HFFc6 (cell line): ENCODE measurements at places on chromosomes 5 and 9. TPM values are rescaled to one million over a fixed set of nuclear protein-coding genes. Genes with fewer than 3 reads are reported as not detected.

GRCh38 chr5:179609834-179610108 lies 13.7 kb downstream of the HNRNPH1 start:
- peaks cover 54% of the 10 kb centered on the region for H3K36me3 ChIP-seq
- peak overlapping the region; percentile 50 for H3K4me3 ChIP-seq
- peak overlapping the region; percentile 70 for H3K27ac ChIP-seq
- no peak for DNase-seq
- H3K27me3 ChIP-seq, result peaks cover 44% of the 10 kb centered on the region

TMEFF1 gene
- total RNA-seq, result 1.4 to 1.5 TPM (median 1.5 TPM) in 3 replicates

EIF4E1B gene
- total RNA-seq, result not detected in 2 replicates

FOXD4 gene
- total RNA-seq, result 0.34 to 0.55 TPM (median 0.51 TPM) in 3 replicates

DNA sequence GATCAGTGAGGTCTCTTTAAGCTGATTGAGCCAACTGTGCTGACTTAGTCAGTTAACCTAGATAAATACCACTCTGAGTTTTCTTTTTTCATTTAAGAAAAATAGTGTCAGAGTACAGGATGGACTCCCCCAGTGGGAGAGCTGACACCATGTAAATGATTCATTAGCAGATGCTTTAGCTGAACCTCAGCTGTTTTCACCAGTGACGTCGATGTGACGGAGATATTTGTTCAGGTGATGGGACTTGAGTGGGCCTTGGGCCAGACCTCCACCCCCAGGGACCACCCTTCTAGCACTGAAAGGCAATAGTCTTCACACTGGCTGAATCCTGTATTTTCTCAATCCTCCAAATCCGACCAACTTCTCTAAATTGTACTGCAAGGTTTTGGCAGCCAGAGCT lies 196.1 kb downstream of the GAS1 start:
- DNase-seq, result no peak
- peaks cover 32% of the 10 kb centered on the region for H3K4me1 ChIP-seq
- H3K27ac ChIP-seq, result no peak overlapping the region
- no peak overlapping the region for H3K4me3 ChIP-seq
- no peaks in the 10 kb centered on the region for H3K36me3 ChIP-seq
- peaks cover 5% of the 10 kb centered on the region for H3K27me3 ChIP-seq

SAPCD2 gene
- 7.5 to 15.0 TPM (median 11.3 TPM) in 3 replicates for total RNA-seq

PLCXD3 gene
- total RNA-seq, result 0.05 TPM in 1 of 3 replicates, not detected in the others

FOCAD gene
- 34.8 to 37.5 TPM (median 37.1 TPM) in 3 replicates for total RNA-seq

GRCh38 chr5:175724314-175725275 lies 66.7 kb downstream of the HRH2 start:
- H3K4me3 ChIP-seq, result no peak overlapping the region
- H3K4me1 ChIP-seq, result peaks cover 2% of the 10 kb centered on the region
- no peaks in the 10 kb centered on the region for H3K36me3 ChIP-seq

DNA sequence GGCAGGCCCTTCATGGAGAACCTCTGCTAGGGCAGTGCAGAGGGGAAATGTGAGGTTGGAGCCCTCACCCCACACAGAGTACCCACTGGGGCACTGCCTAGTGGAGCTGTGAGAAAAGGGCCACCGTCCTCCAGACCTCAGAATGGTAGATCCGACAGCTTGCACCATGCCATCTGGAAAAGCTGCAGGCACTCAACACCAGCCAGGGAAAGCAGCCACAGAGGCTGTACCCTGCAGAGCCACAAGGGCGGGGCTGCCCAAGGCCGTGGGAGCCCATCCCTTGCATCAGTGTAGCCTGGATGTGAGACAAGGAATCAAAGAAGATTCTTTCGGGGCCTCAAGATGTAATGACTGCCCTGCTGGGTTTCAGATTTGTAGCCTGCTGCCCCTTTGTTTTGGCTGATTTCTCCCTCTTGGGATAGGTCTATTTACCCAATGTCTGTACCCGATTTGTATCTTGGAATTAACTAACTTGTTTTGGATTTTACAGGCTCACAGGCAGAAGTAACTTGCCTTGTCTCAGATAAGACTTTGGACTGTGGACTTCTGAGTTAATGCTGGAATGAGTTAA lies 16.6 kb upstream of the ZDHHC11 start:
- no peaks in the 10 kb centered on the region for H3K27me3 ChIP-seq
- H3K27ac ChIP-seq, result no peak overlapping the region
- DNase-seq, result no peak
- no peak overlapping the region for H3K4me3 ChIP-seq

- no peak overlapping the region for H3K4me3 ChIP-seq
- H3K36me3 ChIP-seq, result no peaks in the 10 kb centered on the region
- H3K27me3 ChIP-seq, result no peaks in the 10 kb centered on the region
- no peaks in the 10 kb centered on the region for H3K4me1 ChIP-seq
- H3K27ac ChIP-seq, result no peak overlapping the region
These were observed 13.5 kb upstream of the NRARP start for GRCh38 chr9:137315581-137316011.

- H3K4me1 ChIP-seq, result peaks cover 5% of the 10 kb centered on the region; the same call in 1 of the 2 replicates
- peaks cover 17% of the 10 kb centered on the region for H3K27me3 ChIP-seq
- H3K36me3 ChIP-seq, result no peaks in the 10 kb centered on the region; the same call in 1 of the 2 replicates
- H3K27ac ChIP-seq, result no peak overlapping the region
These were observed 11.7 kb downstream of the TSPAN17 start for GRCh38 chr5:176658817-176659511.

- H3K4me3 ChIP-seq, result no peak overlapping the region
- DNase-seq, result no peak
- peaks cover 7% of the 10 kb centered on the region; the same call in 1 of the 2 replicates for H3K36me3 ChIP-seq
- H3K27ac ChIP-seq, result no peak overlapping the region
- peaks cover 3% of the 10 kb centered on the region for H3K27me3 ChIP-seq
These were observed 55.7 kb downstream of the GLIS3 start for GRCh38 chr9:4243877-4244812.

DNA sequence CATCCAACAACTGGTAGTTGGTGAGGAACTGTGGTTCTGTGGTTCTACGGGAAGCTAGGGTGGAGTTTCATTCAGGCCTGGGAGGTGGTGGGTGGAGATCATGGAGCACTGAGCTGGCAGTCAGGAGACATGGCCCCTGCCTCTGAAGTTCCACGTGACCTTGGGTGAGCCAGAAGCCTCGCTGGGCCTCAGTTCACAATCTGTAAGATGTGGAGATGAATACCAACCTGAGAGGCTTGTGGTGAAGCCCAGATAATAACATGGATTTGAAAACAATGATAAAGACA lies 177.9 kb downstream of the MACROH2A1 start:
- H3K4me3 ChIP-seq, result no peak overlapping the region
- no peaks in the 10 kb centered on the region; the same call in 1 of the 2 replicates for H3K27me3 ChIP-seq
- no peak overlapping the region for H3K27ac ChIP-seq
- no peaks in the 10 kb centered on the region for H3K36me3 ChIP-seq

DNA sequence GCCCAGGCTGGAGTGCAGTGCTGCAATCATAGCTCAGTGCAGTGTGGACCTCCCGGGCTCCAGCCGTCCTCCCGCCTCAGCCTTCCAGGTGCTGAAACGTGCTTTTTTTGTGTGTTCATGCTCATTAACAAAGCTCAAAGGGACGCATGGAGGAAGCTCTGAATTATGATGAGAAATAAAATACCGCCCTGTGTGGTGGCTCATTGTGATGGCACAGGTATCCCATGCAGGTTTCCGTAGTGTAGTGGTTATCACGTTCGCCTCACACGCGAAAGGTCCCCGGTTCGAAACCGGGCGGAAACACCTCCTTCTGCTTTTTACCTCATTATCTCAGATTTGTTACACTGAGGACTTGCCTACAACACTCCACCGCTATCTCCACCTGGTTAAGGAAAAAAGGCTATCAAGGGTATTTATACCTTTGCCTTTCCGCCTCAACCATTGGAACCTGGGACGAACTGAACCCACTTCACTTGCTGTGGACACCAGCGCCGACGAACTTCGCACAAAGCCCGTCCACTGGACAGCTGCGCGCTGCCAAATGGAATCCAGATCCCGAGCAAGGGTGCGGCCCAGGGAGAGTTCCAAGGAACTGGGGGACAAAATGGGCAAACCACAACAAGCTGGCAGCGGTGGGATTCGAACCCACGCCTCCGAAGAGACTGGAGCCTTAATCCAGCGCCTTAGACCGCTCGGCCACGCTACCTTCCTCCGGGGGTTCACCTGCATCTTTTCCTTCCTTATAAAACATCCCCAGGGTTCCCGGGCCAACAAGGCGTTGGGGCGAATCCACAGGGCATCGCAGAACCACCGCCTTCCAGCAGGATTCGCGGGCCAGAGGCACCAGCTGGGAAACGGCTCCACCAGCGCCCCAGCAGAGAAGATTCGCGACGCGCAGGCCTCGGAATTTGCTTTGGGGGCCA lies 26.3 kb downstream of the OR2V2 start:
- no peaks in the 10 kb centered on the region for H3K36me3 ChIP-seq
- H3K27ac ChIP-seq, result peak overlapping the region; percentile 28
- H3K27me3 ChIP-seq, result peaks cover 20% of the 10 kb centered on the region
- peaks cover 37% of the 10 kb centered on the region for H3K4me1 ChIP-seq

GRCh38 chr9:135566552-135566951 lies 5.0 kb downstream of the PAEP start:
- H3K36me3 ChIP-seq, result no peaks in the 10 kb centered on the region
- DNase-seq, result no peak
- H3K4me3 ChIP-seq, result no peak overlapping the region
- peaks cover 13% of the 10 kb centered on the region for H3K27me3 ChIP-seq

GRCh38 chr9:89887286-89887685 lies 282.5 kb downstream of the GADD45G start:
- peaks cover 14% of the 10 kb centered on the region; the same call in 1 of the 2 replicates for H3K36me3 ChIP-seq
- DNase-seq, result no peak
- no peak overlapping the region for H3K27ac ChIP-seq
- H3K27me3 ChIP-seq, result no peaks in the 10 kb centered on the region; the same call in 1 of the 2 replicates

RANBP3L gene
- not detected in 3 replicates for total RNA-seq

TRIP13 gene
- 16.1 to 38.0 TPM (median 34.1 TPM) in 3 replicates for total RNA-seq

N4BP3 gene
- total RNA-seq, result 0.03 TPM in 2 replicates

MRPL22 gene
- total RNA-seq, result 44.1 to 57.2 TPM (median 52.3 TPM) in 3 replicates

DNA sequence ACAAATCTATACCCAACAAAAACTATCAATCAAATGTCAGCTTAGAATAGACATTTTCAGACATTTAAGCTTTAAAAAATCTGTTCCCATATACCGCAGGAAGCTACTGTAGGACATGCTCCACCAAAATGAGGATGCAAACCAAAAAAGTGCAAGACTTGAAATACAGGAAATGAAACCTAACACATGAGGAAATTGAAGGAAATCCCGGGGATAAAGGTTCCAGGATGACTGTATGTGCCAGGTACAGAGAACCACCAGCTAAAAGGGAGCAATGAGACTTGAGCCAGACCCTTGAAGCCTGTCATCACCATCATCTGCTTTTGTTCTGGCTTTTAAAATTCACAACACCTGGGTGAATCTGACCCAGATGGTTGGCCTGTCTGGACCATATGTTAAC lies 21.4 kb downstream of the DIAPH1 start:
- peak overlapping the region; percentile 4 for H3K27ac ChIP-seq
- H3K4me1 ChIP-seq, result peaks cover 46% of the 10 kb centered on the region
- DNase-seq, result no peak

DNA sequence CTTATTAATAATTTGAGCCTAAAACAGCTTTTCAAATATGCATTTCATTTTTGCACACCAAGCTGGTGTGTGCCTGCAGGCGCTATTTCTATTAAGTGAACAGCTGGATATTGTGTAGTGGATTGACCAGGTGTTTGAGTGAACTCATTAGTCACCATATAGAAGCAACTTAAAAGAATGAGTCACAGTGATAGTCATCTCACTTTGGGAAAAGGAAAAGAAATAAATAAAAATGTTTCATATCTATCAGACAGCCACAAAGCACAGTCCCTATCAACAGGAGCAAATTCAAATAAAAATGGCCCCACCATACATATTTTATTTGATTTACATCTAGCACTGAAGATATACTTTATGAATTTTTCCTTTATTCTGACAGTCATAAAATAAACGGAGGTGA lies 456.5 kb upstream of the CDH9 start:
- DNase-seq, result no peak
- peaks cover 10% of the 10 kb centered on the region; the same call in 1 of the 2 replicates for H3K36me3 ChIP-seq
- H3K4me1 ChIP-seq, result peaks cover 11% of the 10 kb centered on the region
- H3K4me3 ChIP-seq, result no peak overlapping the region

DNA sequence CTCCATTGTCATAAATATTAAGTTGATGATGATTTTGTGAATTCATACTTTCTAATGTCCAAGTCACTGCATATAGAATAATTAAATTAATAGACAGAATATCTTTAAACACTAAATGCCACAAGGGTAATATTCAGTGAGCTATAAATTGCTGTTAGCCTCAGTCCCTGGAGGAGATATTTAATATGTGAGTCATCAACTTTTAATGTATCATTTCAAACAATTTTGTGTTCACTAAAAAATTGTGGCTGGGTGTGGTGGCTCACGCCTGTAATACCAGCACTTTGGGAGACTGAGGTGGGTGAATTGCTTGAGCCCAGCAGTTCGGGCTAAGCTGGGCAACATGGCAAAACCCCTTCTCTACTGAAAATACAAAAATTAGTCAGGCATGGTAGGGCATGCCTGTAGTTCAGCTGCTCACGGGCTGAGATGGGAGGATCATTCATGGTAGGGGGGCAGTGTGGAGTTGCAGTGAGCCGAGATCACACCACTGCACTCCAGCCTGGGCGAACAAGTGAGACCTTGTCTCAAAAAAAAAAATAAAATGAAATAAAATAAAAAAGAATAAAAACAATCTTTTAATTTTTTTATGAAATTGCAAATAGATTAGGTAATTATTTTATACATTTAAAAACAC lies 717.3 kb upstream of the CHD1 start:
- no peaks in the 10 kb centered on the region for H3K27me3 ChIP-seq
- no peak overlapping the region for H3K4me3 ChIP-seq
- no peak for DNase-seq
- H3K4me1 ChIP-seq, result no peaks in the 10 kb centered on the region
- no peaks in the 10 kb centered on the region; the same call in 1 of the 2 replicates for H3K36me3 ChIP-seq

- H3K36me3 ChIP-seq, result no peaks in the 10 kb centered on the region
- H3K4me3 ChIP-seq, result peak overlapping the region; percentile 80
- DNase-seq, result no peak
These were observed 453.8 kb upstream of the ZNF608 start for GRCh38 chr5:125199968-125200865.

DNA sequence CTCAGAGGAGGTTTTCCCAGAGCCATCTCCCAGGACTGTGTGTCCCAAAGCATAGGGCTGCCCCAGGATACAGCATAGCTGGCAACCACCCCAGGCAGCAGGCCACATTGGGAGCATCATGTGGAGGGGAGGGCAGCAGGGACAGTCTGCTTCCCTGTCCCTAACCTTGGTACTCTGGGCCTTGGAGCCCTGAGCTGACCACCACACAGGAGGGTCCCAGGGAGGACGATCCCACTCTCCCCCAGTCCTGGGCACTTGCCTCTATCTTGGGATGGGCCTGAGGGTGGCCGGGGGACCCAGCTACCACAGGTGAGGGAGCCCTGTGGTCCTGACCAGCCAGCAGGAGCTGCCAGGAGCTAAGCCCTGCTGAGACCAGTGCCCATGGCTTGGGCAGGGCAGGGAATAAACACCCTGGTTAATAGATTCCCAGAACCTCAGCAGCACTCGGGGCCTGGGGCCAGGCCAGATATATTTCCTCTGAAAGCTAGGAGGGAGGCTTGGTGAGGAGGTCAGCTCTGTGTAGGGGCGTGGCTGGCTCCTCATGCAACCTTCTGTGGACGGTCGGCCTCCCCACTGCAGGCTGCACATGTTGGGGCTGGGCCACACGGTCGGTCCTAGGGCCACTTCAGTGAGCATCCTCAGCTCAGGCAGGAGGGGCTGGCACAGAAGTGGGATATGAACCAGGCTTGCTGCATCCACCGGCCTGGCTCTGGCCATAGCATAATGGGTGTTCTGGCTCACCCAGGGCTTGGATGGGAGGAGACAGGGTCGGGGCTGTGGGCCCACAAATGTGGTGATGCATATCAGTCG lies 4.2 kb downstream of the NINJ1 start:
- DNase-seq, result no peak
- no peaks in the 10 kb centered on the region for H3K36me3 ChIP-seq
- H3K4me3 ChIP-seq, result no peak overlapping the region
- H3K4me1 ChIP-seq, result peaks cover 23% of the 10 kb centered on the region
- 0 out of 2 replicates have a peak, but pooled peaks cover 1% of the 10 kb centered on the region for H3K27me3 ChIP-seq
- H3K27ac ChIP-seq, result no peak overlapping the region
